ENCODE measurements at places on chromosomes 12 and 14.

DNA sequence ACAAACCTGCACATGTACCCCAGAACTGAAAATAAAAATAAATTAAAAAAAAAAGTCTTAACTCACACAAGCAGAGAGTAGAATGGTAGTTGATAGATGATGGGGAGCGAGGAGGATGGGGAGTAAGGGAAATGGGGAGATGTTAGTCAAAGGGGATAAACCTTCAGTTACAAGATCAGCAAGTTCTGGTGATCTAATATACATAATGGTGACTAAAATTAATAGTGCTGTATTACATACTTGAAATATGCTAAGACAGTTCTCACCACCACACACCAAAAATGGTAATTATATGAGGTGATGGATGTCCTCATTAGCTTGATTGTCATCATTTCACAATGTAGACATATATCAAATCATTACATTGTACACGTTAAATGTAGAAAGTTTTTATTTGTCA lies 3.2 kb upstream of the C12orf42 start:
- DNase-seq: no peak

DNA sequence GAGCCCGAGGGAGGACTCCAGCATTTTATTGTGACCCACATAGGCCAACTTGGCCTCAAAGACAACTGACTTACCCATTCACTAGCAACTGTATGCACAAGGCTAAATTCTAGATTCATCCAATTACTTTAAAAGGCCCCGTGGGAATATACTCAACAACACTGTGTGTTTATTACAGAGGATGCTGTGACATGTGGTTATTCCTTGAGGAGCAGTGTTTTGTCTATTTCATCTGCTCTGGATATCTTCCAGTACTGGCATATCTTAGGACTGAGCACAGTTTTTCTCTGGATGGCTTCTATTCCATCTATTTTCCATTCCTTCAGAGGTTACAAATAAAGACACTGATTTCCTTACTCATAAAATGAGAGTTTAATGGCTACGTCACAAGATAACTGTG lies 87.2 kb upstream of the KRAS start:
- DNase-seq: no peak

GRCh38 chr12:115869604-115870003 lies 407.9 kb downstream of the MED13L start:
- no peak for DNase-seq

GRCh38 chr14:52063052-52063462 lies 5.8 kb downstream of the NID2 start:
- DNase-seq: no peak

- no peak for DNase-seq
These were observed 209.7 kb upstream of the ATP2B1 start for GRCh38 chr12:89918172-89918846.

DNA sequence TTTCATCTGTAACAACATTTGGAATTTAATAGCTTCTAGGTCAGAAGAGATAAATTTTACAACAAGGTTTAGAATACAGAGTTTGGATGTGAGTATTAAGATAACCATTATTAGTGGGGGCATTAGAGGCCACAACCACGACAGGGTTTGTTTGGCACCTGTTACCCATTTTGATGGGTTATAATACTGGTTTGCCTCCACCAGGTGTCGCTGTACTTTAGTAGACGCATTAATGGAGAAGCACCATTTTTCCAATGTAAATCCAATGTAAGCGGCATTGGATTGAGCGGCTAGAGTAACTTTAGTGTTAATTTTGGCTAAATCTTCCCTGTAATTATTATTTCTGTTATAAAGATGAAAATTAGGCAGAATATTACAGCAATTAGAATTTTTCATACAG lies 136.2 kb downstream of the SLCO1B3 start:
- DNase-seq: no peak

DNA sequence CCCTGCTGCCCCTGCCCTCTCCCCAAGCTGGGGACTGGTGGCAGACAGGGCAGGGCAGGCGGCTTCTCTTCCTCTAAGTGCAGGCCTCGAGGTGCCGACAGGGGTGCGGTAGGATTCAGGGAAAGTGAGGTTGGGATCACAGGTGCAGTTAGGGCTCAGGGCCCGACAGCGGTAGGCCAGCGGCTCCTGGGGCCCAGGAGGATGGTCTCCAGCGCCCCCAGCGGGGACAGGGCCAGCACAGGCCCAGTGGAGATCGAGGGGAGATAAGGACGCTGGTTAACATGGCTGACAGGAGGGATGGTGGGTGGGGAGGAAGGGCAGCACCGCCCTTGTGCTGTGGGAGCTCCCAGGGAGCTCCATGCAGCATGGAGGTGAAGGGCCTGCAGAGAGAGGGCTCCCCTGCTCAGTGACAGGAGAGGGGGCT lies 935 bp upstream of the CRIP1 start:
- DNase-seq: no peak

DNA sequence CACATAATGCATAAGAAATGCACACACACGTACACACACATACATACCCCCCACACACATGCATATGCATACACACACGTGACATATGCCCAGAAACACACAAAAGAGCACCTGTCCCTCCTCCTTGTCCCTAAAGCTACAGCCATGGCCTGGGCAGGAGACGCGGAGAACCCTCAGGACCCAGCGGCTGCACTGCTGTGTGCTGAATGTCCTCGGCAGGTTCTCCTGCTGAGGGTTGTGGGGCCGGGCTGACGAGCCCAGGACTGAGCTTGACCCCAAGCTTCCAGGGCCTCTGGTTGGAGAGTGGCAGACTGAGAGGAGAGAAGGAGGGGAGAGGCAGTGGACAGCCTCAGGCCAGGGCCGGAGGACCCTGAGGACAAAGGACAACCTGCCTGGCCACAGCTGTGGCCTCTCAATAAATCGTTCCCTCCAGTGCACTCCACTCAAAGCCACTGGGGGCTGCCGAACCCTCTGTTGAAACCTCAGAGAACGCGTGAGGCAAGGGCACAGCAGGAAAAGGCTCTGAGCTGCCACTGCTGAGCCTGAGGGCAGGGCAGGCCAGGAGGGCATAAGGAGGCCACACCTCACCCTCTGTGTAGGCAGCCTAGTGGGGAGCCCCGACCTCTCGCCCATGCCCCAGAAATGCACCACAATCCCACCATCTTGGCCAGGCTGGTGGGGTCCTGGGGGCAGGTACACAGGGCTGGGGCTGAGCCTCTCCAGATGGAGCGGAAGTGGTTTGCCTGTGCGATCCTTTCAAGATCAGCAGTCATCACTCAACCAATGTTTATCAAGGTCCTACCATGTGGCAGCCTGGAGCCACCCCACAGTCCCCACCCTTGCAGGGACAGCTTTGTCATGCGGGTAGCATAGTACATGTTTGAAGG lies 3.1 kb downstream of the CACNA2D4 start:
- no peak for DNase-seq

- DNase-seq: no peak
These were observed 1.6 kb downstream of the TMEM260 start for GRCh38 chr14:56581041-56581727.

- peak; percentile 44 for DNase-seq
These were observed 304.8 kb upstream of the OR4E1 start for GRCh38 chr14:21978184-21978998.

GRCh38 chr12:42608196-42608825 lies 18.8 kb upstream of the PRICKLE1 start:
- DNase-seq: no peak

DNA sequence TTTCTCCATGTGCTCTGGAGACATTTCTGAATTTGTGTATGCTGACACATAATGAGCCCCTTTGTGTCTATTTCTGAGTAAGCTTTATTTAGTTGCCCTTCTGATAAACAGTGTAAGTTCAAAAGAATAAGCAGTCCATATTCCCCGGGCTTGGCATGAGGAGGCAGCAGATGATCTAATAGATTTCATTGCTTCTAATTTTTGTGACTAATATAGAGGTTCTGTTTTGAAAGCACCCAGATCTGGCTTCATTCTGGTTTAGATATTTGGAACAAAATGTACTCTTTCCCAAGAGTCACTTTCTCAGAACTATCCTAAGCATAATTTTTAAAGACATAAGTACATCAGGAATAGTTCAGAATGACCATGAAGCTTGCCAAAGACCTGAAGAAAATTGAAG lies 290.9 kb downstream of the BTG1 start:
- no peak for DNase-seq

GRCh38 chr14:71341156-71341555 lies 433.9 kb downstream of the PCNX1 start:
- DNase-seq: no peak

DNA sequence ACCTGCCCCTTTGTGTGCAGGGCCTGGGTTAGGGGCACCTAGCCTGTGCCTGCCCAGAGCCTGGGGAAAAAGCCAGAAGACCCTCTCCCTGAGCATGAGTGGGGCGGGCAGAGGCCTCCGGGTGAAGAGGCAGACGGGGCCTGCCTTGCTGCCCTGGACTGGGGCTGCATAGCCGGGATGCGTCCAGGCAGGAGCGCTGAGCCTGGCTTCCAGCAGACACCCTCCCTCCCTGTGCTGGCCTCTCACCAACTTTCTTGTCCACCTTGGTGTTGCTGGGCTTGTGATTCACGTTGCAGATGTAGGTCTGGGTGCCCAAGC lies 216.1 kb downstream of the TMEM121 start:
- DNase-seq: no peak

DNA sequence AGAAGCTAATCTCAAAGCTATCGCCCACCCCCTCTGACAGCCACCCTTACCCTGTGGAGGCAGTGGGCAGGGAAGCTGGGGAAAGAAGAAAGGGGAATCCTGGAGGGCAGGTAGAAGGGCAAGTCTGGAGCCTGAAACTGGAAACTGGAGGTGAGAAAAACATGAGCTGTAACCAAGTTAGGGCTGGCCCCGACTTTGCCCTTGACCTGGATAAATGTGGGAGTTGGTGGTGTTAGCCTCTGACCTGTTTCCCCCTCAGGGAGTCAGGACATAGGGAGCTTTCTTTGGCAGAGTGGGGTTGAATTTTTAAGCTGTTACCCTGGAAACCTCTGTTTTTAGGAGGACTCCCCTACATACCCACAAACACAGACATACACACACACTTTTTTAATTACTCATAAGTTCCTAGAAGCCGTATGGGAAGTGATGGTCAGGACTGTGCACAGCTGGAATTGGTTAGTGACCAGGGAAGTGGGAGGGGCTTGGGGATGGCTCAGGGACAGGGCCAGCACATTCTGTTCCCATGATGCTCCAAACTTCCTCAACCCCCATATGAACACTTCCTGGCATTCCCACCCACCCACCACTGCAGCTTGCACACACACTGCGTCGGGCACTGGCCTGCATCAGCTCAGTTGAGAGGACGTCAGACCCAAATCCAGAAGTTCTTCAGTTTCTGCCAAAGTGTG lies 5.0 kb upstream of the MMP19 start:
- no peak for DNase-seq

- no peak for DNase-seq
These were observed 74.9 kb downstream of the PPP2R5E start for GRCh38 chr14:63468294-63468693.

GRCh38 chr12:46963977-46964971 lies 115.1 kb upstream of the PCED1B start:
- no peak for DNase-seq

DNA sequence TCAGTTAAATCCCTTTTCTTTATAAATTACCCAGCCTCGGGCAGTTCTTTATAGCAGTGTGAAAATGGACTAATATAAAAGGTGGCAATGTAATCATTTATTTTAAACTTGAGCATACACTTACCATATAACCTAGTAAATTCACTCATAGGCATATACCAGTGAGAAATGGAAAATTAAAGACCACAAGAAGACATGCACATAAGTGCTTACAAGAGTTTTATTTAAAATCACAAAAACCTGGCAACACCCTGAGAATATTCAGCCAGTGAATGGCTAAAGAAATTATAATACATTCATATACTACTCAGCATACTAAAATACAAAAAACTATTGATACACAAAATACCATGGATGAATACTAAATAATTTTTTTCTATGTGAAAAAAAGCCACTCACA lies 1017.5 kb upstream of the TMEM132C start:
- DNase-seq: no peak

- DNase-seq: no peak
These were observed 759.0 kb downstream of the AACS start for GRCh38 chr12:125824276-125824675.

- no peak for DNase-seq
These were observed 502 bp downstream of the KIF26A start for GRCh38 chr14:104138718-104139459.

DNA sequence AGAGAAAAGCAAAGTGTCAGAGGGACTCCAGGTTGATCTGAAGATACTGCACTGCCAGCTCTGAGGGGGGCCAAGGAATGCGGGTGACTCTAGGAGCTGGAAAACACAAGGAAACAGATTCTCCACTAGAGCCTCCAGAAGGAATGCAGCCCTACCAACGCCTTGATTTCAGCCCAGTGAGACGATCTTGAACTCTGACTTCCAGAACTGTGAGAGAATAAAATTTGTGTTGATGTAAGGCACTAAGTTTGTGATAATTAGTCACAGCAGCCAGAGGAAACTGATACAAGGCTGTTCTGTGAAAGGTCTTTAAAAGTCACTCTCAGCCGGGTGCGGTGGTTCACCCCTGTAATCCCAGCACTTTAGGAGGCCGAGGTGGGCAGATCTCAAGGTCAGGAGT lies 34.2 kb downstream of the CKAP4 start:
- DNase-seq: no peak

- no peak for DNase-seq
These were observed 26.8 kb upstream of the DAAM1 start for GRCh38 chr14:59161561-59162175.

DNA sequence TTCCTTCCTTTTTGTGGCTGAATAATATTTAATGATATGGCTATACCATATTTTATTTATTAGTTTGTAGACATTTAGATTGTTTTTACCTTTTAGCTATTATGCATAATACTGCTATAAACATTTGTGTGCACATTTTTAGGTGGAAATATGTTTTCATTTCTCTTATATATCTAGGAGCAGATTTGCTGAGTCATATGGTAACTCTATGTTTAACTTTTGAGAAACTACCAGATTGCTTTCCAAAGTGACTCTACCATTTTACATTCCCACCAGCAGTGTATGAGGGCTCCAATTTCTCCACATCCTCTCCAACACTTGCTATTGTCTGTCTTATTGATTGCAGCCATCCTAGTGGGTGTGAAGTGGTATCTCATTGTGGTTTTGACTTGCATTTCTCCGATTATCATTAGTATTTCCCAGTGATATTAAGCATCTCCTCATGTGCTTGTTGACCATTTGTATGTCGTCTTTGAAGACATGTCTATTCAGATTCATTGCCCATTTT lies 160.2 kb downstream of the KICS2 start:
- no peak for DNase-seq

DNA sequence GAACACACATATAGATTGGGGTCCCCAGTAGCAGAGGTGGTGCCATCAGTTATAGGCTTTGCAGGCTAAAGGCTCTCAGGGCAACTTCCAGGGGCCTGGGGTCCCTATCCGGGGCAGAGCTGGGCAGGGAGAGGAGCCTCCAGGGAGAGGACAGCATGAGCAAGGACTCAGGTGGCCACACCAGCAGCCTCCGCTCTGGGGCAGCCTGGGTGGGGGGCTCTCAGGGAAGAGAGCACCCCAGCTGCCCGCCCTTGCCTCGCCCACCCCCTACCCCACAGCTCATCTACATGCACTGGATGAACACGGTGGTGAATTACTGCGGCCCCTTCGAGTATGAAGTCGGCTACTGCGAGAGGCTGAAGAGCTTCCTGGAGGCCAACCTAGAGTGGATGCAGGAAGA lies 14.0 kb downstream of the PLBD2 start:
- DNase-seq: no peak

Data from stimulated activated CD4-positive, alpha-beta T cell treated with anti-CD3 and anti-CD28 coated beads, TNF-alpha, amount 100 ng/mL, for 4 hours (primary cell).